Activated CD4-positive, alpha-beta T cell treated with anti-CD3 and anti-CD28 coated beads for 24 hours (primary cell): ENCODE measurements at places on chromosomes 1 and 21.

GRCh38 chr1:183635606-183636333 lies at the start of gene ARPC5:
Gene ARPC5 (minus strand): TSS chr1:183635783. CDS start chr1:183635659, 124 bp downstream.
- DNase-seq = peak; percentile 95

DNA sequence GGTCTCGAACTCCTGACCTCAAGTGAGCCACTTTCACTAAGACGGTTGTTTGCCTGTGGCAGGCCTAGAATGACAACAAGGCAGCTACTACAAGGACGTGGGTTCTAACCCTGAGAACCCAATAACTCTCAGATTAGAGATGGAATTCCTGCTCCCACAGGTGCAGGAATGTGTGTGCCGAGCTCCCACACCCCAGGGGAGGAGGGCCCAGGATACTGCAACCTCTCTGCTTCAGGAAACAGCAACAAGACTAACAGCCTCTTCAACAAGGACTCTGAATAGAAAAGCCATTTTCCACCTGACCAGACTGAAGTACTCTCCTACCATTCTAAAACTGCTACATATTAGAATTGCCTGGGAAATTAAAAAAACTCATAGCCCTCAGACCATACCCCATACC lies 4.9 kb downstream of the LSM10 start:
- DNase-seq = no peak

- DNase-seq = no peak
Measured at GRCh38 chr1:220918285-220918951, 39.2 kb downstream of the HLX start.

DNA sequence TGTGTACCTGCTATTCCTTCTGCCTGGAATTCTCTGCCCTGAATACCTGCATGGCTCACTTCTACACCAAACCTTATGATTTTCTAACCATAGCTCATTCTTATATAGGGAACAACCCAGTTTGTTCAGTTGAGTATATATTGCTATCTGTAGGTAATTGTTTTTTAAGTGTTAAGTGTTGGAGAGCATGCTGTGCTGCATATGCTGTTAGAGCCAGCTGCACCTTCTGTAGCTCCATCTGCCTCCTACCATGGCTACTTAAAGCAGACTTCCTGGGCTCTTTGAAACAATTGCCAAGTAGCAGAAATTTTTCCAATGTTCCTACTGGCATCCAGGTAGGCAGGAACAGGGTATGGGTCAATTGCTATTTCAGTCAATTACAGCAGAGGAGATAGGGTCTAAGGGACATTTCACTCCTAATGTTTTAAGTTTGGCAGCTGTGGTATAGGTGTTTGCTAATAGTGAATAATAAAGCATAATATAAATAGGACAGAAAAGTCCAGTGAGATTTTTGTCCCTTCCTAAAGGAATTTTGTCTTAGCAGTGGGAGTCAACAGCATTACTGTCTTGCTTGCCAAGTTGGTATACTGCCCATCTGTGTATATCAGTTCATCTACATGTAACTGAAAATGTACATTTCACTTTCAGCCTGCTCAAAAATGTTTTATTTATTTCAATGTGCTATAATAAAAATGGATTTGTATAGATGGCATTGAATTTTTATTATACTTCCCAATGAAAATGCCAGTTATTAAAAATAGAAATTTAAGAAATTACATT lies 34.0 kb upstream of the C1orf115 start:
- no peak for DNase-seq

GRCh38 chr1:76759950-76760349 lies 107.3 kb upstream of the ST6GALNAC5 start:
- no peak for DNase-seq

- DNase-seq = no peak
Measured at GRCh38 chr21:33815143-33815707, 100.4 kb downstream of the ATP5PO start.
